ENCODE measurements at places on chromosomes 5 and 9.
A peak's percentile ranks its signal among the peaks of the same experiment; 100 is the strongest.

- no peak for DNase-seq
Observed at GRCh38 chr5:123181394-123181801, 92.4 kb downstream of the PRDM6 start.

DNA sequence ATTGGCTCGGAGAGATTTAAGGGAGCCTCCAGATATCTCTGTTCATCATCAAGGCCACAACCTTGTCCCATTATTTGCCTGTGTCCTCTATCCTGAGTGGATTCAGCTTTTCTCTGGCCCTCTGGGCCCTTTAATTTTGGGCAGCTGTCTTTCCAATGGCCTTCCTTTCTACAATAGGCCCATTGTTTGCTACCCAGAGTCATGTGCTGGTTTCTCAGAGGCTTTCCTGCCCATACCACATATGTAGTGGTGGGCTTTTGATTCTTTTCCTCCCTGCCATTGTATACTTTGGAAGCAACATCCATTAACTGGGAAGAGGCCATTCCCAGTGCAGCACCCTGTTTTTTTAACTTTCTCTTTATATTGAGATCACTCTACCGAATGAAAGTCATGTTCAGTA is 233.9 kb upstream of the SGCD start:
- DNase-seq, result no peak

DNA sequence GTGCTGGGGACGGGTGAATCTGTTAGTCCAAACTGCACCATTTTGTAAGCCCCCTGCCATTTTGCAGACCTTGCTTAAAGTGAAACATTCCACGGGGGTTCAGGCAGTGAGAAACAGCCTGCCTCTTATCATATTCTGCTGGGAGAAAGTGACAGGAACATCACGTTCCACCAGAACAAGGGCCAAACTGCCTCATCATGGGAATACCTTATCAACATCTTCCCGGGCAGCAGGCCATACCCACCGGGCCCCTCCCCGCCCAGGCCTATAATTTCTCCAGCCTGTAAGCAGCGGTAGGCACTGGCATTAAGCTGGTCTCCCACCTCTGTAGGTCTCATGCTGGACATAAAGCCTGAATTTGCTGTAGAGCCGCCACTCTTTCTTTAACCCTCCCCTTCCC is 1.5 kb upstream of the CFAP77 start:
- DNase-seq, result no peak

GRCh38 chr5:151578326-151579025 is 12.7 kb downstream of the FAT2 start:
- DNase-seq, result no peak

- no peak for DNase-seq
Observed at GRCh38 chr5:106649031-106649430, 1021.7 kb downstream of the EFNA5 start.

DNA sequence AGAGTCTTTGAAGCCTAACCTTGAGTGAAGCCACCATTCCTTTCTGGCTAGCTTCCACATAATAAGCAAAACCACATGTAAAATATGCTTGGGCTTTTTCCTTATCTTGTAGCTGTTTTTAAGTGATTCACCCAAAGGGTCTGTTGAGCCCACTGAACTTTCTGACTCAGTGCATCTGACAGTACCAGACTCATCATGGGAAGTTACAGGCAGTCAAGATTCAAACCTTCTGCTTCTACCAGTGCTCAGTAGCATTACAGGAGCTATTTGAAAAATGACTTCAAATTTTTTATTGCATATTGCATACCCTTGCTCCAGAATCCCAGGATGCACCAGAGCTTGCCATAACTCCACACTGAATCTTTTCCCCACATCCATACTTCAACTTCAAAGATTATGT is 87.5 kb upstream of the PTPRD start:
- DNase-seq, result no peak

- DNase-seq, result no peak
Observed at GRCh38 chr9:14437354-14438231, 123.7 kb upstream of the NFIB start.

- DNase-seq, result no peak
Observed at GRCh38 chr9:136192289-136193126, 12.4 kb downstream of the LHX3 start.

DNA sequence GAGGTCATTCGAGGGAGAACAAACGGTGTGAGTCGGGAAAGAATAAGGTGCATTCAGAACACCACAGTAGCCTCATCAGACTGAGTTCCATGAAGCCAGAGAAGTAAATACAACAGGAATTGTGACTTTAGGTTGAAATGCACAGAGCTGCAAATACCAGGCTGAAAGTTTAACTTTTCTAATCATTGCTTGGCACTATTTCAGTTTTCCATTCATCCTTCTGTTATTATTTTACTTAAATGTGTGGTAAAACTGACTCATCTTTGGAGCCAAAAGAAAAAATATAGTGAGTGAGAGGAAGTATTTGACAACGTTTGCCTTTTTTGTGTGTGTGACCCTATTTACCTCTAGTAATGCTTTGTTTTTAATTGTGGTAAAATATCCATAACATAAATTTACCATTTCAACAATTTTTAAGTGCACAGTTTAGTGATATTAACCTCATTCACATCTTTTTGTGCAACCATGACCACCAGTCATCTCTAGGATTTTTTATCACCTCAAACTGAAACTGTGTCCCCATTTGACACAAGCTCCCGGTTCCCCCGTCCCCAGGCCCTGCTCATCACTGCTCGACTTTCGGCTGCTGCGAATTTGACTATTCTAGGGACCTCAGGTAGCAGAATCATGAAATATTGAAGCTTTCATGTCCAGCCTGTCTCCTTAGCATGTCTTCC is 166.8 kb downstream of the HSD17B3 start:
- no peak for DNase-seq

DNA sequence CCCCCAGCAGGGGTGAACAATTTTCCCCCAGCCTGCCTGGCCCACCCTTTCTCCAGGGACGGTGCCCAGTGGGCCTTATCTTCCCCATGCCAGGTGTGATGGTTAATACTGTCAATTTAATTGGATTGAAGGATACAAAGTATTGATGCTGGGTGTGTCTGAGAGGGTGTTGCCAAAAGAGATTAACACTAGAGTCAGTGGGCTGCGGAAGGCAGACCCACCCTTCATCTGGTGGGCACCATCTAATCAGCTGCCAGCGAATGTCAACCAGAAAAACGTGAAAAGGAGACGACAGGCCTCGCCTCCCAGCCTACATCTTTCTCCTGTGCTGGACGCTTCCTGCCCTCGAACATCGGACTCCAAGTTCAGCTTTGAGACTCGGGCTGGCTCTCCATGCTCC is 5.6 kb upstream of the FUT7 start:
- no peak for DNase-seq

- DNase-seq, result no peak
Observed at GRCh38 chr5:170546282-170546681, 42.5 kb downstream of the KCNIP1 start.

DNA sequence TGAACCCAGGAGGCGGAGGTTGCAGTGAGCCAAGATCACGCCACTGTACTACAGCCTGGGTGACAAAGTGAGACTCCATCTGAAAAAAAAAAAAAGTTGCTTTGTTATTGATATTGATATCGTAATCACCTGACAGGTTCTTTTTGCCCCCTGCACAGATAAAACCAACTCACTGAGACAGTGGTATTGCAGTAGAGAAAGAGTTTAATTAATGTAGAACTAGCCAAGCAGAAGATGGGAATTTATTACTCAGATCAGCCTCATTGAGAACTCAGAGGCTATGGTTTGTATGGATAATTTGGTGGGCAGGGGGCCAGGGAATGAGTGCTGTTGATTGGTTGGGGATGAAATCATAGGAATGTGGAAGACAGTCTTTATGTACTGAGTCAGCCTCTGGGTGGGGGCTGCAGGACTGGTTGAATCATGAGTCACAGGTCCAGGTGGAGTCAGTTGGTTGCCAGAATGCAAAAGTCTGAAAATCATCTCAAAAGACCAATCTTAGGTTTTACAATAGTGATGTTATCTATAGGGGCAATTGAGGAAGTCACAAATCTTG is 35.8 kb upstream of the MEGF10 start:
- no peak for DNase-seq

DNA sequence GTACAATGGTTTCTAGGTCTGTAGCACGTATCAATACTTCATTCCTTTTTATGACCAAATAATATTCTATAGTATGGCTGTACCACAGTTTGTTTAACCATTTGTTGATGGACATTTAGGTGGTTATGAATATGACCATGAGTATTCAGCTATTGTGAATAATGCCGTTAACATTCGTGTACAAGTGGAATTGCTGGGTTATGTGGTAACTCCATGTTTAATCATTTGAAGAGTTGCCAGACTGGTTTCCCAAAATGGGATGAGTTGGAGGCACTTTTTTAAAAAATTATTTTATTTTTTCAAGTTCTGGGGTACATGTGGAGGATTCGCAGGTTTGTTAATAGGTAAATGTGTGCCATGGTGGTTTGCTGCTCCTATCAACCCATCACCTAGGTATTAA is 4.6 kb downstream of the SNX2 start:
- no peak for DNase-seq

- no peak for DNase-seq
Observed at GRCh38 chr9:99752417-99753109, 69.1 kb upstream of the NR4A3 start.

- DNase-seq, result peak; percentile 44
Observed at GRCh38 chr5:172110921-172111851, 76.8 kb downstream of the STK10 start.

DNA sequence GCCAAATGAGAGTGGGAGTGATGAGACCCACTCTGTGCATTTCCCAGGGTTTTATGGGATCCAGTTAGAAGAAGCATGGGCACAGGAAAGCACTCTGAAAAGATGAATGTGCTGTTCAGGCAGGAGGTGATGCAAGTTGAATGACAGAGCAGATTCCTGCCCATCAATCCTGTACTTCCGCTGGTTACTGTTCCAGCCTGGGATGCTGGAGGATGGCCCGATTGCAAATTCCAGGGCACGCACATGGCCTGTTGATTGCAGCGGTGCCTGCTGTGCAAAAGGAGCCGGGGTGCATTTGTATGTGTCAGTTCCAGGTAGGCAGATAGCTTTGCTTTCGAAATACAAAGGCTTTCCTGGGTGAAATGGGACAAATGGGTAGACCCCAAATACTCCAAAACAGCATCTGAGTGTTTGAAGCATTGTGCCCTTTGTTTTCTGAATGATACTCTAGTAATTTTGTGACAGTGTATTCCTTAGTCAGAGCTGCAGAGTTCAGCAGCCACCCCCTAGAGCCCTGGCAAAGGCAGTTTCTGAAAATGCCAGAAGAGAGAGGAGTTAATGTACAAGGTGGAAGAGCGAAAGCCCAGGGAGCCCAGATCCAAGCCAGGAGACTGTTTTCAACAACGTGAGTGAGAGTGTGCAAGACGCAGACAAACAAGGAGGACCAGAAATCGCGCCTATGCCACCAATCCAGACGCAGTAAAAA is 454.2 kb upstream of the CLINT1 start:
- no peak for DNase-seq

- no peak for DNase-seq
Observed at GRCh38 chr5:95763941-95764340, 32.8 kb downstream of the RHOBTB3 start.

- DNase-seq, result no peak
Observed at GRCh38 chr9:136576269-136576626, 30.4 kb upstream of the NOTCH1 start.

DNA sequence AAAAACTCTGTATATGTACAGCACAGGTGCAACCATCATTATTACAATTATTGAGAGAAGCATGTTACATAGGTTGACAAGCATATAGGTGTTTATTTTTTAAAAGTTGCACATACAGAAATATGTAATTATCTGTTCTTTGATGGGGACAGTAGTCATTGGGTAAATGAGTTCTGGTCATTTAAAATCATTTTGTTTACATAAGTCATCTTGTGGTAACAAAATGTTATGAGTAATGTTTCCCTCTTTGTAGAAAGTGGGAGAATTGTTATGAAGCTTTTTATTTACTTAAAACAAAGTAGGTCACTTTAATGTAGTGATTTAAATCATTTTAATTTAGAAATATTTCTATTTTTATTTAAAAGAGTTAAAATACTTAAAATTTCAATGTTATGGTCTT is 33.8 kb upstream of the FBXL17 start:
- no peak for DNase-seq

DNA sequence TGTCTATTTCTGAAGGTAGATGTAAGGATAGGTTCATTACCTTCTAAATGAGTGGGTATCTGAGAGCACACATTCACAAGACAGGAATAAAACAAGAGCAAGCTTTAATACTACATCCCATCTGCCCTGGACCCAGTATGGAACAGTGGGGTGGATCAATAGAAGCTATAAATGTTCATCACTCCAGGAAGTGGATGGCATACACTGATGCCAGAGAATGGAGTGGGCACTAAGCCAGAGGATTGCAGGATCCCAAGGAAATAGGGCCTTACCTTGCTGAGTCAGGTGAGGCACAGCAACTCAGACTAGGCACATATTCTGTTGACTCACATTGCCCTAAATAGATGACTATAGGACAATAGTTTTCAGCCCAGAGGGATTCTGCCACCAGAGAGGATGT is 21.3 kb upstream of the COX7C start:
- no peak for DNase-seq

DNA sequence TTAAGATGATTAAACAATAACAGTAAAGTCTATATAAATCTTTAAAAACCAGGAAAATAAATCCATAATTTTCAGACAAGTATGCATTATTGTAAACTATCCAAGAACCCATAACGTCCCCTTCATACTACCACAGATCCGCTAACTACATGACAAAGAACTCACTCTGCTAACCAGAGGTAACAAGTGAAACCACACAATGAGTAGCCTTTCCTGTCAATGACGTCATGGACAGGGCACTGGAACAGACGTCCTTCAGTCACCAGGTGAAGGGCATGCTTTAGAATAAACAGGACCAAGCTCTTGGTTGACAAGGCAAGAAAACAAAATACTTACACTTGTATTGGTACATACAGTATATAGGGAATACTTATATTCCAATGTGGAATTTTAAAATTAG is 45.2 kb downstream of the RNF130 start:
- DNase-seq, result no peak

GRCh38 chr5:138240650-138241385 is 27.7 kb upstream of the CDC23 start:
- DNase-seq, result no peak

DNA sequence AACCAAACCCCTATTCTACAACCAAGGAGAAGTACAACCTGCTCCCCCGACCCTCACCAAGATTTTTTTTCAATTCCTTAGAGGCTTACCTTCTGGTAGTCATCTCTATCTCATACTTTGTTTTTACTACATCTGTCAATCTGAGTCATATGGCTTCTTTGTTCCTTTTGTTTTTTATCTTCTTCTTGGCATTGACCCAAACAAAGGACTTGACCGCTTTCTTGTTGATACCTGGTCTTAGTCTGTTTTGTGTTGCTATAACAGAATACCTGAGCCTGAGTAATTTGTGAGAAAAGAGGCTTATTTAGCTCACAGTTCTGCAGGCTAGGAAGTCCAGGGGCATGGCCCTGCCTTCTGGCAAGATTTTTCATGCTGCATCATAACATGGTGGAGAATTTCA is 352.7 kb downstream of the MLLT3 start:
- no peak for DNase-seq

GRCh38 chr5:172556262-172556661 is 84.8 kb upstream of the NEURL1B start:
- DNase-seq, result no peak

GRCh38 chr5:127256886-127257597 is 33.6 kb upstream of the MEGF10 start:
- no peak for DNase-seq

GRCh38 chr9:108441726-108442125 is 414.1 kb downstream of the ACTL7B start:
- DNase-seq, result no peak
